ENCODE measurements at places on chromosomes 7 and 10.
A peak's percentile ranks its signal among the peaks of the same experiment; 100 is the strongest.

- DNase-seq = no peak
Observed at GRCh38 chr7:48305661-48306060, 134.4 kb downstream of the ABCA13 start.

DNA sequence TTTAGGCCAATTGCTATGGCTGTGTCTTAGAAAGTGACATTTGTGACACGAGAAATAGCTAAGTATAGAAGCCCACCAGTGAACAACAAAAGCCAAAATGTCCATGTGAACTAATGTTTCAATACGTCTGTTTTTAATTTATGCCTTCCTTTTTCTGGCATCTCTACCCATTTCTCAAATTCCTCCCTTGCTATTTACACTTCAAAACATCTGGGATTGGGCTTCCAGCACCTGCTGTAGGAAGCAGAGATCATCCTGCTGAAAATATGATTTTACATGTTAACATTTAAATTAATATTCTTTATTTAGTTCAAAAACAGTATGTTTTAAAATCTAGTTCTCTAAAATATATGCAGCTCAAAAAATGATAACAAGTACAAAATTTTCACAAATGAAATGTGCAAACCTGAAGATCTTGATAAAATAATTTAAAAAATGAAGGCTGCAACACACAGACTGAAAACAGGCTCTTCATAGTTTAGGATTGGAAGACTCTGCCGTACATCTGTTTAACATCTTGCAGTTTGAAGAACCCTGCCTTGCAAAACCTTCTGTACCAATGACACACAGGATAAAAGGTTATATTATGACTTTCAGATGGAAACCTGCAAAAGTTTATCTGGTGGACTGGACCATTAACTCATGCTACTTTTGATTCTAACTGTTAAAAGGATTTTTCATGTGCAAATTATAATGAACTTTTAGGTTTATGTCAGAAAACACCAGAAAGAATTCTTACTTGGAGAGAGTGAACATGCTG, 408.4 kb downstream of the SUGCT start:
- DNase-seq = no peak

DNA sequence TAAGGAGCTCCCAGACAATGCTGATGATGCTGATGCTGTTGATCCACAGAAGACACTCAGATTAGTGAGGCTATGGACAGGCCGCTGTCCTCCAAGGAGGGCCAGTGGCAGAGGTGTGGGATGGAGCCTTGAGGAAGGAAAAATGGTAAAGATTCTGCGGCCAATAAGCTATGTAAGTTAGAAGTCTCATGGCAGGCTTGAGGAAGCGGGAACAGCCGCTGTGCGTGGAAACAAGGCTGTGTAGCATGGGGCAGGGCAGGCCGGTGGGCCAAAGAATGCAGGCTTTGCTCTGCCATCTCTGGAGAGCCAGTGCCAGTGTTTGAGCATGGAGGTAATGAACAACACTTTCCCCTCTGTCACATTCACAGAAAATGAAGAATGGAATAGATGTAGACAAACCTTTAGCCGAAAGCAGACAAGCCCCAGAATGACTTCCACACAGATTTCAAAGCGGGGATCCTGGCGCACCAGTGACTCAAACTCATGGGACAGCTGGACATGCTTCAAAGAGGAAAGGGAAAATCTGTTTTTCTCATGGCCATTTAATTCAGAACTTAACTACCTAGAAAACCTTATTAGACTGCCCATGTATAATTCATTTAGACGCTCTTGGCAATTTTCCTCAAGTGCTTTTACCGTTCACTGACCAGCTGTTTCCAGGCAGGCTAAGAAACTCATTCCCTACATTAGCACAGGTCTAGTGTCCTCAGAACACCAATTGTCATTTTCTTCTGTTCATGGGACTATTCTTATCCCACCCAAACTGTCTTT, 16.9 kb upstream of the FIGNL1 start:
- no peak for DNase-seq

GRCh38 chr10:28087661-28088351, 88.9 kb upstream of the ODAD2 start:
- no peak for DNase-seq

GRCh38 chr7:147304376-147304775, 1187.8 kb downstream of the CNTNAP2 start:
- no peak for DNase-seq

DNA sequence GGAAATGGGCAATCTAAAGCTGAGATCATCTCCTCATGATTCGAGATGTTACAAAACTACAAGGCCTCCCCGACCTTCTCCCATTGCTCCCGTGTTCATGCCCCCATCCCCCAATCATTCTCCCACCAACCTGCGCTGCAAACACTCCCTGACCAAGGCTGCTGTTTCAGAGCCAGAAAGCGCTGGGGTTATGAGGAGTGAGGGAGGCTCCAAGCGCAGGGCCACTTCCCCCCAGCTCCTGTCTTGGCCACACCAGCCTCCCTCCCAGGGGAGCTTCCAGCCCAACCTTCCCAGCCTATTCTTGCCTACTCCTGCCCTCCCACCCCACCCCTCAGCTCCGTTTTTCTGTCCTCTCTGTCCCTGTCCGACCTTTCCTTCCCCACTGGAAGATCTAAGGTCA, 14.7 kb upstream of the NODAL start:
- DNase-seq = no peak

GRCh38 chr7:115299397-115300037, 377.6 kb downstream of the MDFIC start:
- DNase-seq = no peak

GRCh38 chr10:103926722-103927319, 8.8 kb upstream of the STN1 start:
- DNase-seq = no peak

- DNase-seq = no peak
Observed at GRCh38 chr7:41425926-41426325, 277.0 kb downstream of the INHBA start.

DNA sequence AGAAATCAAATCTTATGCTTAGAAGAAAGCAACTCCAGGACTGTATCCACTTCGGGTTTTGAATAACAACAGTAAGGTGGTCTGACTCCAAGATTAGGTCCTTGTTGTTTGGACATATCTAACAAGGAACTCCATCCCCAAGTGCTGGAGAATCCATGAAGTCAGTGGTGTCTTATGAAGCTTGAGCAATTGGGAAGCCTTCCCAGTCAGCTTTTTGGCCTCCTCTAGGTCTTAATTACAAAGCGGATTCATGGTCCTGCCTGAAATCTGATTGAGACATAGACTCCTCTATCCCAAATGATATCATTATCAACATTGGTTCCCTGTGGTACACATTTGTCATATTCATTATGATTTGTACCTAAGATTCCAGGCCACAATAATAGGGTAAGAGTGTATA, 642.6 kb downstream of the AUTS2 start:
- DNase-seq = no peak

- no peak for DNase-seq
Observed at GRCh38 chr7:132773527-132773956, 197.3 kb upstream of the PLXNA4 start.

- DNase-seq = no peak
Observed at GRCh38 chr7:22936246-22936645, 77.7 kb downstream of the HYCC1 start.

- no peak for DNase-seq
Observed at GRCh38 chr7:131131012-131131745, 196.5 kb upstream of the MKLN1 start.

DNA sequence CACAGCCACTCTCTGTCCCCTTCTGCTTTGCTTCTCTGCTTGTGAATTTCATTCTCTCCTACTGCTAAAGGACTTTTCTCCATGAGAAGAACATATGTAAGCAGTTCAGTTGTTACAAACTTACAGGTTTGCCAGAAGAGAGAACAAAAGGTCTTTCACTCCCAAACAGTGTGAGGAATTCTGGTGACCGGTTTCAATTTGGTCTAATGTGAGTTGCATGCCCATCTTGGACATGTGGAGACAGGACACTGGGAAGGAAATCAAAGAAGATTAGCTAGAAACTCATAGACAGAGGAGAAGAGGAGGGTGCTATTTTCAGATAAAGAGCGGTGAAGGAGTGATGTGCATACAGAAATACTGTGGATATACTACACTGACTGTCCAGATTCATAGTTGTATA, 209.5 kb upstream of the INHBA start:
- DNase-seq = no peak

GRCh38 chr10:30553626-30554439, 75.7 kb downstream of the LYZL2 start:
- DNase-seq = no peak

DNA sequence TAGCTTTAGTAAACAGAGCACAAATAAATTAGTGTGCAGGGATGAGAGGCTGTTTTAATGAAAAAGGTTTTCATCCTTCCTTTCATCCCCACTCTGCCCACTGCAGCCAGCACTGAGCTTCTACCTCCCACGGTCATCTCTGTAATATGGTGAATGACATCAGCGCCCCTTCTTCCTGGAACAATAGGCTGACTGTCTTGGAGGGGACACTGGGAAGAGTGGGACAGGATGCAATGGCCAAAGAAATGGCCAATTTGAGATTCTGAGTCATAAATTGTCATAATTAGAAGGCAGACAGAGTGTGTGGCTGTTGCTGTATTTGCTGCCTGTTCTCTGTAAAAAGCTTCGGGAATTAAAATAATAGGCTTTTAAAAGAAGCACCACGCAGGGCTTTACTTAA, 126.7 kb upstream of the CALN1 start:
- no peak for DNase-seq

GRCh38 chr10:24147321-24147720, 61.6 kb upstream of the KIAA1217 start:
- no peak for DNase-seq

GRCh38 chr10:50027195-50027594, 39.0 kb downstream of the AGAP6 start:
- no peak for DNase-seq

DNA sequence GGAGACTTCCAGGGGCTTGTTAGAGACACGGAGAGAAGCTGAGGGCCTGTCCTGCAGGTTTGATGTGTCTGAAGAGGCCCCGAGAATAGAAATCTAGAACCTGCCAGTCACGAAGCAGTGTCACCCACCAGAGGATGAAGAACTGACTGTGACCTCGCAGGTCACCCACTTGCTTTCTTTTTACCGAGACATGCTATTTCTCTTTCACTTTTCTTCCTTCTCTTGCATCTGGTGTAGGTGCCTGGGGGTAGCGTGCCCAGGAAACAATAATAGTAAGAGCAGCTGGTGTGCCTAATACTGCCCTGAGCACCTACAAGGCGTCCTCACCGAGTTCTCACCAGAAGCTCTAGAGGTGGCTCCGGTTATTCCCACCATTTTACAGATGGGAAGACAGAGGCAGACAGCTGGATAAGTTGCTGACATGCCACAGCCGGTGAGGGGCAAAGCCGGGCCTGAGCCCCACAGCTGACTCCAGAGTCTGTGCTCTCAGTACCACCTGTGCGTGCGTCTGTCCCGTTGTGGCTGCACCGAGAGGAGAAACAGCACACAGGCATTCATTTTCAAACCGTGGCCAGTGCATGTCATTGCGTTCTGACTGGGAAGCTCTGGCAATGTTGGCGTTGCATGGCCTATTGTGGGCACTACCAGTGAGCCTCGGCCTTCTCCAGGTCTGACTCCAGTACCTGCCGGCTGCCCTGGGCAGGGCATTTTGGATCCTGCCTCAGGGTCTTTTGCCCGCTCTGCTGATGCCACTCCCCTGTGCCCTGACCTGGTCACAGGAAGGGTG, 7.8 kb downstream of the CHST3 start:
- peak; percentile 36 for DNase-seq

GRCh38 chr7:73869011-73869798, 8.2 kb downstream of the TMEM270 start:
- no peak for DNase-seq

GRCh38 chr7:5429857-5430611, 6.4 kb upstream of the TNRC18 start:
- no peak for DNase-seq

- DNase-seq = no peak
Observed at GRCh38 chr10:123934846-123935245, 43.2 kb upstream of the CPXM2 start.

DNA sequence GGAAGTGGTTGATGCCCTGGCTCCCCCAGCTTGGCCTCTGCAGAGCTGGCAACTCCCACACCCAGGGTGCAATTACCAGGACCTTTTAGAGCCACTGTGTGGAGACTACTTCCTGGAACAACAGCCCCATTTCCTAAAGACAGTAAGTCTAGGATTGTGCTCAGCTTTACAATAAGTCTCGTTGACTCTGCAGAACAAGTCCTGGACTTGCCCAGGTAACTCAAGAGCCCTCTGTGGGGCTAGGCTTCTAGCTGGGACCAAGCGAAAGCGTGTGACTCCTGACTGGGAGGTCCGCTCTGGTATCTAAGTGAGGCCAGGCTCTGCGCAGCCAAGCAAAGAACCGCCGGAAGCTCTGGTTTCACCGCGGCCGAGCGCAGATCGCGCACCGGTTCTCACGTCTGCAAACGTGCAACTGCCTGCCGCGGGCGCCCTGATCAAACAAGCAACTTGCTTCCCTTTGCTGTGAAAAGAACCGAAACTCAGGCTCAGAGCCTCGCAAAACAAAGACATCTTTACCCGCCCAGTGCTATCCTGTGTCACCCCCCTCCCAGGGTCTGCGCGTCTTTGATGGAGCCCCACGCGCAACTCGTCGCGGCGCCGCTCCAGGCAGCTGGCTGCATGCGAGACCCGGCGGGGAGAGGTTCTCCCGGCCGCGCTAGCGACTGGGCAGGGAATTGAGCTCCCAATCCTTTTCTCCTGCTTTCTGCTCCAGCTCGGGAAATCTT, 4.4 kb upstream of the PDLIM1 start:
- peak; percentile 69 for DNase-seq

- DNase-seq = no peak
Observed at GRCh38 chr10:3077940-3078630, 10.7 kb downstream of the PFKP start.

DNA sequence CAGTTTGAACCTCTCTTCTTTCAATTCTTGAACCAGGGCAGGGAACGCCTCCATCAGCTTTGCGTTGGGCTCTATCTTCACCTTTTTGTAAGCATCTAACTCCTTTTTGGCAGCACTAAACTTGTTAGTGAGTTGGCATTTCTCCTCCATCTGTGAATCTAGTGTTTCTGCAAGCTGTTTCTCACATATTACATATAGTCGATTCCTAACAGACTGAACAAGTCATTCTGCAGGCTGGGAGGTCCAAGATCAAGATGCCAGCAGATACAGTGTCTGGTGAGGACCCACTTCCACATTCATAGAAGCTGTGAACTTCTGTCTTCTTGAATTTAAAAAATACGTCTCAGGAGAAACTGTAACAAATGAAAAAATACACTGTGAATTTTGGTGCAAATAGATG, 539.7 kb downstream of the ANKRD7 start:
- DNase-seq = no peak

GRCh38 chr7:101099969-101100781, 14.9 kb downstream of the TRIM56 start:
- DNase-seq = no peak

DNA sequence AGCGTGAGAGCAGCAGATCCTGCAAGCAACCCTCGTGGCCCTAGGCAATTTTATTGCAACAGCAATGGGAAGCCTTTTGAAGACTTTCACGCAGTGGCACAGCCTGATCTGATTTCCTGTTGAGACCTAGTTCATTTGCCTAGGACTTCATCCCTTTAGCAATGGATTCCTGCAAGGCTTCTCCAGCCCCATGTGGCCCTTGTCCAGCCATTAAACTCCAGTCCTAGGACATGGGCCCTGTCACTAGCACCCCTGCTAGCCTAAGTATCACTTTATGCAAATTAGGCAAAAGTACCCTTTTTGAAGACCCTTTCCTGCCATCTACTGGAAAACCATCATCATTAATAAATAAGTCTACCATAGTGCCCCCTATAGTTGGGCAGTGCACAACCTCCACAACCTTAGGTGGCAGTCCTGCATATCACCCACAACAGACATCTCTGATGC, 379.4 kb downstream of the GALNT17 start:
- DNase-seq = no peak
